ENCODE measurements at places on chromosomes 7 and 10.
A peak's percentile ranks its signal among the peaks of the same experiment; 100 is the strongest.

DNA sequence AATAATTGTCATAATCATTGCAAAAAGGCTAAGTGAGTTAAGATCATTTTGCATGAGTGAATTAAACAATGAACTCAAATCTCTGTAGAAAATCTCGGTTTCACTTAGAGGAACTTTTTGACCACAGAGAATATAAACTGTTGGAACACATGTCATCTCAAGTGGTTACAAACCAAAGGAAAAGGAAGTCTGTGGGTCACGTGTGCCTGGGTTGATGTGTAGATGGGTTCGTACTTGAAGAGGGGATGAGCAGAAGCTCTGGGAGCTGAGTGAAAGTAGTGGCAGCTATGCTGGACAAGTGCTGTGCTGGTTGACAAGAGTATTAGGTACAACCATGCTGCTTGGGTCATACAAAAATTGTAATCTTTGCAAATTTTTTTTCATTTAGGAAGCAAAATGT lies 35.0 kb downstream of the GLRX3 start:
- peak; percentile 76 for DNase-seq

DNA sequence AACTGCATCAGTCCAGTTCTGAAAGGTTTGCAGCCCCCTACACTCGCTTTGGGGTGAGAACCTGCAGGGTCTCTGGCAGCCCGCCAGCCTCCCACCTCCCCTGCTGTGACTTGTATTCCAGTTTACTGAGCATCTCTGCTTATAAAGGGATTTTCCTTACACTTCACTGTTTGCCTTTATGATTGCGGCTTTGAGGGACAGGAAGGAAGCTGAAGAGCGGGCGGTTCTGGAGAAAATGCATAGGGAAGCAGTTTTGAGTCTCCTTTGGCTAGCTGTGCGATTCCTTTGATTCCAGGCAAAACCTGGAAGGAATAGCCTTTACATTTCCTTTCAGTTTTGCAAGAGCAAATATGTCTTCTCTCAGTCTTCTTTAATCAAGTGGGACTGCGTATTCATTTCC lies 65.0 kb upstream of the TRIM8 start:
- DNase-seq, result no peak

DNA sequence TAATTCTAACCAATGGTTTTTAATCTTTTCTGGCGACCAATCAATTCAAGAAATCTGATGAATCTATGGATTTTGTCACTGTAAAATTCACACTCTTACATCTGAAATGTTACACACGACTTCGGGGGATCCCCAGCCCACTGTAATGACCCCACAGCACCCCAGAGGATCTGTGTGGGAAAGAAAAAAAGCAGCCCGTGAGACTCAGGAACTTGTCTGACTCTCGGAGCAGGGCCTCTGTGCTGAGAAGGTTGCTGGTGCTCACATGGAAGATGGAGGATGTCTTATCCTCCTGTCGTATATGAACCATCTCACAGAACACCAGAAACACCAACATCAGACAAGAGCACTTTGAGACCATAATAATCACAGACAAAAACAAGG lies 228.4 kb upstream of the INHBA start:
- no peak for DNase-seq

DNA sequence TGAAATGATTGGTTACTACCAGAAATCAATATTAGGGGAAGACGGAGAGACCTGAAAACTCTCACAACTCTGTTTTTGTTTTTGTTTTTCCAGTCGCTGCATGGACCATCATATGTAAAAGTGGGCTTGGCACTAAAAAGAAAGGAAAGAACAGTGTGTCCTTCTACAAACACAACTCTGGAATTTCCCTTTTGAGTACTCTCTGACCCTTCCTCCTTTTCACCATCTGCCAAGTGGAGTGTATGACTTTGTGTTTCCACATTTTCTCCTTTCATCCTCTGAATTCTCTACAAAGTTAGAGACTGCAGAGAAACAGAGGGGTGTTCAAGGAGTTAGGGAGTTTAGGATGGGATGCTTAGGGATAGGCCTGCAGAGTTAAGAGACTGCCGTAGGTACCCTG lies 92.0 kb downstream of the MDFIC start:
- DNase-seq, result no peak

DNA sequence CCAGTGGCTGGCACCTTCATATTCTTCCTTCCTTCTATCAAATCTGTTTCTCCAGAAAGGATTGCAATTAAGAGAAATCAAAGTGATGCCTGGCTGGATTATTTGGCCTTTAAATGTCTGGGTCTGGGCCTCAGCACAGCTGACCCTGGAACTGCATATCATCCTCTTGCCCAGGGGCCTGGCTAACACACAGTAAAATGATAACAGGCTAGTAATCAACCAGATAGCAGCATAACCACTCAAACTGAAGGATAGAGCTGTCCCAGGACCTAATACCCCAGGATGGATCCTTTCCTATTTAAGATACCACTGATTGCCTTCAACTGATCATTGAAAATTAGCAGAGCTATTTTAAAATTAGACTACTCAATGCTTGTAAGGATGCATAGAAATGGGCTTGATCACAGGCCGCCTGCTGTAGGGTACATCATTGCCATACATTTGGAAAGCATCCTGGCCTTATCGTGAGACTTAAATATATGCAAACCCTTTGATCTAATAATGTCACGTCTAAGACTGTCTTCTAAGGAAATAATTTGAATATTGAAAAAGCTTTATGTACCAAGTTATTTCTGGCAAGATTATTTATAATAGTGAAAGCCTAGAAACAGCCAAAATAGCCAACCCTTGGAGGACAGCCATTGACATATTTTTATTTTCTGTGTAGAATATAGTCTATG lies 144.0 kb upstream of the CHST15 start:
- no peak for DNase-seq

DNA sequence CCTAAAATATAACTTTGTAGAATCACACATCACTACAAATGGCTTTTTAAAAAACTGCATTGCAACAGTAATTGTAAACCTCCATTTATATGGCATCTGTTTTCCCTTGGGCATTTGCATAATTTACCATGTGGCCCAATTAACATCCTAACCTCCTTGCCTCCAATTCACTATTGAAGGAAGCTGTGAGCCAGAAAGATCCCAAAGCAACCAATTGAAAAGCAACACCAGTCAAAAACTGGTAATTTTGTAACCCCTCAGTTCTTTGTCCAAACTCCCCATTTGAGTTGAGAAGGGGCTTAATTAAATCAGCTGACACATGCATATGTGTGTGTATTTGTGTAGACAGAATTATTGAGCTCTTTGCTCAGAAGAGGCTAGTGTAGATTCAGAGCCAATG lies 90.3 kb downstream of the FAM13C start:
- DNase-seq, result no peak

DNA sequence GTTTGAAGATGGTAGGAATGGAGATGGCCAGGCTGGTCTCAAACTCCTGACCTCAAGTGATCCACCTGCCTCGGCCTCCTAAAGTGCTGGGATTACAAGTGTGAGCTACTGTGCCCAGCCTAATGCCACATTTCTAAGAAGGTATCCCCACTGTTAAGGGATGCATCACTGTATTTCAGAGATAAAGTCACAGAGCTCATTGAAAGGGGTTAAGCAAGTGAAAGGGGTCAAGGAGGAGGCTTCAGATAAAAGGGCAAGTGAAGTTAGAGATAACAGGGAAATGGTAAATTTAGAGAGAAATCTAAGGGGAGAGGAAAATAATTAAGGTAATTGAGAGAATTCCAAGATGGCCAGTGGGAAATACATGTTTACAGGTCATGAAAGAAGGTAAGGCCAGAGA lies 93.0 kb upstream of the SP4 start:
- no peak for DNase-seq

DNA sequence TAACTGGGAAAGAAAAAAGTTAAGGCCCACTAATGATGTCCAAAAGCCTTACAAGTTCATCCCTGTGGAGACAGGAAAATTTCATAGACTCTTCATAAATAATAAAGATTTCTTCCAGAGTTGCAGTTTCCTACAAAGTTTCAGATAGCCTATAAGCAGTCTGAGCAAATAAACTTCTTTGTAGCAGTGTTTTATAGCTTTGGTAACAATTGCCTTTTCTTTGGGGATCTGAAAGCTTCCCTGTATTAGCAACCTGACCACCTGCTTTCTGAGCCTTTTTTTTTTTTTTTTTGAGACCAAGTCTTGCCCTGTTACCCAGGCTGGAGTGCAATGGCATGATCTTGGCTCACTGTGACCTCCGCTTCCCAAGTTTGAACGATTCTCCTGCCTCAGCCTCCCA lies 150.0 kb downstream of the NRBF2 start:
- DNase-seq, result no peak

- DNase-seq, result no peak
Observed at GRCh38 chr7:107939573-107940489, 48.8 kb downstream of the DLD start.

DNA sequence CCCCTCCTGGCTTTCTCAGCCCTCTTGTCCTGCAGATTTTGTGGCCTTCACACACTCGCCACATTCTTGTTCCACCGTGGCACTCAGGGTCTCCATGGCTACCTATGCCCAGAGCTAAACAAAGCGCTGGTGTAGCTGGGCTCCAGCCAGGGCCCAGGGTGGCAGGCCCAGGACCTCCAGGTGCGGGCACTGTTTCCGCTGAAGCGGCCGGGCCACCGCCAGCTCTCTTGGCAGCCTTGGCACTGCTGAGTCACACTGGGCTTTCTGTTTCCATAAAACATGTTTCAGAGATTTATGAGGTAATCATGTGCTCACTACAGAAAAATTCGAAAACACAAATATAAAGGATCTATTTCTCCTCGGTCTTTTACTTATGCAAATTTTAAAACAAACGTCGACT lies 51.3 kb downstream of the AOC1 start:
- DNase-seq, result no peak

DNA sequence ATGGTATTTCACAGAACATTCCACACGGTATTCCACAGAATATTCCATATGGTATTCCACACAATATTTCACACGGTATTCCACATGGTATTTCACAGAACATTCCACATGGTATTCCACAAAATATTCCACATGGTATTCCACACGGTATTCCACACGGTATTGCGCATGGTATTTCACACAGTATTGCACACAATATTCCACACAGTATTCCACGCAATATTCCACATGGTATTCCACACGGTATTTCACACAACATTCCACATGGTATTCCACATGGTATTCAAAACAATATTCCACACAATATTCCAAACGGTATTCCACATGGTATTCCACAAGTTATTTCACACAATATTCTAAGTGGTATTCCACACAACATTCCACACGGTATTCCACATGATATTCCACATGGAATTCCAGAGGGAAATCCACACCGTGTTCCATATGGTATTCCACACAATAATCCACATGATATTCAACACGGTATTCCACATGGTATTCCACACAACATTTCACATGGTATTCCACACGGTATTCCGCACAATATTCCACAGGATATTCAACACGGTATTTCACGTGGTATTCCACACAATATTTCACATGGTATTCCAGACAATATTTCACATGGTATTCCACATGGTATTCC lies 136.7 kb upstream of the CHST15 start:
- DNase-seq, result no peak

DNA sequence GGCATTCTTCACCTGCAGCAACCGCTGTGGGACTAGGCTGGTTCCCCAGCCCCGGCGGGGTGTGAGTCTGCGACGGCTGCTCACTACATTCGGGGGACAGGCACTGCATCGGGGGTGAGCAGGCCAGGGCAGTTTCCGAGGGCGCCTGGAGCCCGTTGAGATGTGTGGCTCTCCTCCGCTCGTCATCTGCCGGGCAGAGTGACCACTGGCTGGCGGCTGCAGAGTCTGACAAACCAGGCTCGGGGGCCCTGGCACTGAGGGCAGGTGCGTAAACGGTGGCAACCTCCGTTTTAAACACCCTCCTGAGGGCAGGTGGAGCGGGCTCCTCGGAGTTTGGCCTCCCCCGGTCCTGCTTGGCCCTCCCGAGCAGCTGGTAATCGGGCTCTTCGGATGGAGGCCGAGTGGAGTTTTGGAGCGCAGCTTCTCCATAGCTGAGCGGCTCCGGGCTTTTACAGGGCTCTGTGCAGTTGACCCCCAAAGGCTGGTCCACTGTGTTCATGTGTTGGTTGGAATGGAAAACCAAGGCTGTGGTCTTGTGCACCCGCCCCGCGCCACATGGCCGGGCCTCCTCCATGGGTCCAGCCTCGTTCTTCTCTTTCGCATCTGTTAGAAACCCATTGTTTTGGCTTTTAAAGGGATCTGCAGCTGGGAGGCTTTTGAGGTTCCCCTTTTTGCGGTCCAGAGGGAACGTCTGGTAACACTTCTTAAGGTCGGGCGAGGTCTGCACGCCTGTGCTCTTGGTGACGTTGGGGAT lies 20.9 kb downstream of the INSYN2A start:
- no peak for DNase-seq

DNA sequence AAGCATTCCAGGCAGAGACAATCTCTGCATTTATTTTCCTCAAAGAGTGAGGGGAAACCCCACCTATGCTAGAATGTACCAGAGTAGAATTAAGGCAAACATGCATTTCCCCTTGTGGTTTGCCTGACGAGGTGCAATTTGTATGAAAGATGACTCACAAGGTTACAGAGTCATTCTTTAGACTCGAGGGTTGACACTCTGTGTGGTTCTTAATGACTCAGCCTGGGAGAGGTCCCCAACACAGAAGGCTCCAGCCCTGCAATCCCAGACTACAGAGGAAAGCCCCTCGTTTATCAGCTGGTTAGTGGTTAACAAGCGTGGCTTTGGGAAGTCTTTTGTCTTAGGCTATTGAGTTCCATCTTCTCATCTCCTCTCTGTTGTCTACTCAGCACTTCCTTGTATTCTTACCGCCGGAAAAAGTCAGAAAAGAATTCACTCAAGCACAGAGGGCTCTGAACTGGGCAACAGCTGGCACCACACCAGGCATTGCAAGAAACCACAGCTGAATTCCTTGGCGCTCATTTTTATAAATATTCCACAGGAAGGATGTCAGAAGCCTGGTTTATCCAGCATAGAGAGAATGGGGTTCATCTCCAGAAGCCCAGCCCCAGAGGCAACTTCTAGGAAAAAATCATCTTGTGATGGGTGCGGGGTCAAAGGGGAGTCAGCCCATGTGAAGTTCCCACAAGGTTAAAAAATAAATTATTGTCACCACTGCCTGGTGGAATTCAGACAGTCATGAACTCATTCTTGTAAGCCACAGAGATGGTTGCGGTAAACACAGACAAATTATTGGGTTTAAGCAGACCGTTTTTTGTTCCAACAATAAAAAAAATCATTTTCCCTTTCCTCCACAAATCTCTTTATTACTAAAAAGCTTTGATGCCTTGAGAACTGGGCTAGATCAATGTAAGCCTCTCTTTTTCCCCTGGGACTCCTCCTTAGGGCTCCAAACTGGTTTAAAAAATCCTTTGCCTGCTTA lies 24.5 kb upstream of the SVIL start:
- peak; percentile 45 for DNase-seq

GRCh38 chr7:106018566-106019469 lies 55.8 kb downstream of the CDHR3 start:
- no peak for DNase-seq
